NCI-H1436 treated with DMSO at 0.1 percent for 48 hours (cell line): ENCODE measurements at places on chromosomes 1 and 21.

DNA sequence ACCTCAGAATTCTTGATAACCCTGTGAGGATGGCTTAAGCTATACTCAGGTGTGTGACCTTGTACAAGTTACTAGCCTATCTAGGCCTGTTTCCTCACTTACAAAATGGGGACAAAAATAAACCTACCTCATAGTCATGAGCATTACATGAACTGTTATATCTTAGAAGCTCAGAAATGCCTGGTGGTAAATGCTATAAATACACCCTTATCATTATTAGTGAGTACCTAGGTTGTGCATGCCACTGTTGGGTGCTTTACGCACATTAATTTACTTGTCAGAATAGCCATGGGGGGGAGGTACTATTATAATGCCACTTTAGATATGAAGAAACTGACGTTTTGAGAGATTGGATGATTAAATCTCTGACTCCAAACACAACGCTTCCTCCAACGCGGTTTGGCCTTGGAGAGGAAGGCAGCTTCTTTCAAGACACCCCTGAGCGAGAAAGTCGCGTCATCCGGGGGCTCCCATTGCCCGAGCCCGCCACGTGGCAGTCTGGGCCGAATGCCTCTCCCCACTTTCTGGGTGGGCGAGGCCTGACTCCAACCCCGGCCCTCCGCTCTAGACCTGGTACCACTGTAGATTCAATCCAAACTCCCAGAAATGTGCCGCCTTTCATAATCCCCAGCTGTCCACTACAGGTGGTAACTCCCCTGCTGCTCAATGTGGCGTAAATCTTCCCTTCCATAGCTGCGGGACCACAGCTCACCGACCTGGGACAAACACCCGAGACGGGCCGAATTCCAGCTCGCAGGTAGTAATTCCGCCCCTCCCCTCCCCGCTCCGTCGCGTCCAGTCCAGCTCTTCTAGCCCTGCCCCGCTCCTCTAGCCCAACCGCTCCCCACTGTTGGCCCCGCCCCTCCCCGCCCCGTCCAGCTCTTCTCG lies 771 bp upstream of the RAD54L start:
- peak; percentile 87 for DNase-seq

DNA sequence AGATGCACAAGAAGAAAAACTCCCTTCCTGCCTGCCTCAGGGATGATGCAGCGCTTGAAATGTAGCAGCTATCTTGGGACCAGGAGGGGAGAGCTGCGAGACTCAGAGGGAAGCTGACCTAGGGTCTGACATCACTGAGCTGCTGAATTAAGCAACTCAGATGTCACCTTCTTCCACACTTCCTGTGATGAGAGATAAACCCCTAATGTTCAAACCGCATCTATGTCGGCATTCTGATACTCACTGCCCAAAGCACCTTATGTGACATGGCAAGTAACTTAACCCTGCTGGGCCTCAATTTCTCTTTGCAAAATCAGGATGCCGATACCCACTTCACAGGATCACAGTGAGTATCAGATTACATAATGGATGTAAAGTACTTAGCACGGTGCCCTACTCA lies 9.1 kb upstream of the AK2 start:
- DNase-seq = no peak

DNA sequence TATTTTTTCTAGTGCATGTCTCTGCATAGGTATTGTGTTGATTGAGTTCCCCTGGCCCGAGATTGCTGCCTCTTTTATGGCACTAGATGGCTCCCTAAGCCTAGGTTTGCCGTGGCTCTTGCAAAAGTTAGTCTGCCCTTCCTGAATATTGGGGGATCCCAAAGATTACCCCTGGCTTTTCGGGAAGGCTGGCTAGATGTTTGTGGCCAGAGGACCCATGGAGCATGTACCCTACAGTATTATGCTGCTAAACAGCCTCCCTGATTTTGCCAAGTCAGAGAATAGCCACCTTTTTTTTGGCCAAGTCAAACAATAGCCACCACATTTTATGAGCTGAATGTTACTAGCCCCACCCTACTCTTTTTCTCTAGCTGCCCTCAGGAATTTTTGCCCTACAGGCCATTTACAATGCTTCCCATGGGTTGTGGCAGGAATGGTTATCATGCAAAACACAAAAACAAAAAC lies 343.2 kb downstream of the OLFM3 start:
- no peak for DNase-seq

GRCh38 chr1:245972476-245972875 lies 534.6 kb downstream of the SMYD3 start:
- no peak for DNase-seq

GRCh38 chr1:185207170-185207569 lies 50.2 kb downstream of the SWT1 start:
- DNase-seq = no peak

DNA sequence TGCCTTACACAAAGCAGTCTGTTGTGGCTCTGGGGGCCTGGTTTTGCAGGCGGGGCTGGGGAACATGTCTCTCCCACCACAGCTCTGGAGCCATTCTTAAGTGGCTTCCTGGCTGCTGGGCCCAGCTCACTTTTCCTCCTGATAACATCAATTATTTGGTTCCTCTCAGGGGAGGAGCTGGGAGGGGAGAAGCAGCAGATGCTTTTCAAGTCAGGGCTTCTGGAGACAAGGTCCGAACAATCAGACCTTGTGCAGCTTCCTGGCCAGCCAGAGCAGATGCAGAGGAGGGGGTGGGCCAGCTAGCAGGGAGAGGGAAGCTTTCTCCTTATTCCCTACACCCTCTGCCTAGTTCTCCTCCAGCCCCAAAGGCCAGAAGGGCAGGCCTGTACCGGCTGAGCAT lies 3.7 kb upstream of the PAQR6 start:
- no peak for DNase-seq

GRCh38 chr1:199247891-199248290 lies 609.1 kb downstream of the PTPRC start:
- no peak for DNase-seq

GRCh38 chr1:37325509-37326437 lies 148.6 kb upstream of the ZC3H12A start:
- no peak for DNase-seq

- DNase-seq = no peak
Measured at GRCh38 chr1:94969137-94969536, 42.2 kb upstream of the CNN3 start.

- no peak for DNase-seq
Measured at GRCh38 chr1:174791863-174792262, 207.9 kb upstream of the CACYBP start.
